GM23248 (cell line): ENCODE measurements at places on chromosomes 6 and 20. TPM values are rescaled to one million over a fixed set of nuclear protein-coding genes. Genes with fewer than 3 reads are reported as not detected.

Gene PHACTR1
- 0.25 and 3.2 TPM in 2 replicates for total RNA-seq

Gene MLIP
- not detected in 2 replicates for total RNA-seq

Gene SIRPA
- total RNA-seq, result 73.5 and 93.3 TPM in 2 replicates

Gene GGTLC1
- total RNA-seq, result not detected in 2 replicates

Gene DEF6
- 2.6 and 4.9 TPM in 2 replicates for total RNA-seq

Gene TSBP1
- not detected in 2 replicates for total RNA-seq

Gene MRPS18B
- total RNA-seq, result 33.5 and 41.4 TPM in 2 replicates

DNA sequence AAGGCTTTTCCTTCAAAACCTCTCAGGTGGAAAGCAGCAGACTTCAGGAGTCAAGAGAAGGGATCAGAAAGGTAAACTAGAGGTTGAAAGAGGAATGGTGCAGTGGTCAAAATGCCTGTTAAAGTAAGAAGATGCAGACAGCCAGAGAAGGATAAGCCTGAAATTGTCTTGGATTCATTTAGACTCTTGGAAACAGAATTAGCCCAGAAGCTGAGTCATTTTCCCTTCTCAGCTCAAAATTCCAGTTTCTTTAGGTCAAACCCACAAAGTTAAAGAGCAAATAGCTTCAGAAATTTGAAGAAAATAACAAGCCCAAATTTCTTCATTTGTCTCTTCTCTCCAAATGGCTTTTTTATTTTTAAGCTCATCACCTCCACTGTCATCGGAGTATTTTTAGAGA, 73.9 kb downstream of the DHX35 start:
- DNase-seq, result peak; percentile 63

GRCh38 chr20:2151858-2152281, 50.2 kb downstream of the STK35 start:
- peak; percentile 88 for DNase-seq

- DNase-seq, result peak; percentile 68
Measured at GRCh38 chr6:45724511-45724910, 291.1 kb downstream of the CLIC5 start.

DNA sequence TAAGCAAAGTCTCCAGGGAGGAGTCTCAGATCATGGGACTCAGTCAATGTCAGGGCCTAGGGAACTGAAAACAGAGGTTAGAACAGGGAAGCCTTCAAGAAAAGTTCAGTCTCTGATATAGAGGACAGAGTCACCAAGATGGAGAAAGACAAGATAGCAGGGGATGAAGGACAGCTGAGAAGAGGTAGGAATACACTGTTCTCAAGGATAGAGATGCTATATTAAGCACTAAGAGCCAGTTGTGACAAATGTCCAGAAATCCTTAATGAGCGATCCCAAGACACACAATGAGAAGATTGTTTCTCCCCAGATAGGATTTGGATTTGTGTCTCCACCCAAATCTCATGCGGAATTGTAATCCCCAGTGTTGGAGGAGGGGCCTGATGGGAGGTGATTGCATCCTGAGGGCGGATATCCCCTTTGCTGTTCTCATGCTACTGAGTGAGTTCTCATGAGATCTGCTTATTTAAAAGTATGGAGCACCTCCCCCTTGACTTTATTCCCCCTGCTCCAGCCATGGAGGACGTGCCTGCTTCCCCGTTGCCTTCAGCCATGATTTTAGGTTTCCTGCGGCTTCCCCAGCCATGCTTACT, 168.2 kb downstream of the AKAP7 start:
- no peak for DNase-seq

- DNase-seq, result no peak
Measured at GRCh38 chr6:13417431-13417830, 70.0 kb downstream of the GFOD1 start.

DNA sequence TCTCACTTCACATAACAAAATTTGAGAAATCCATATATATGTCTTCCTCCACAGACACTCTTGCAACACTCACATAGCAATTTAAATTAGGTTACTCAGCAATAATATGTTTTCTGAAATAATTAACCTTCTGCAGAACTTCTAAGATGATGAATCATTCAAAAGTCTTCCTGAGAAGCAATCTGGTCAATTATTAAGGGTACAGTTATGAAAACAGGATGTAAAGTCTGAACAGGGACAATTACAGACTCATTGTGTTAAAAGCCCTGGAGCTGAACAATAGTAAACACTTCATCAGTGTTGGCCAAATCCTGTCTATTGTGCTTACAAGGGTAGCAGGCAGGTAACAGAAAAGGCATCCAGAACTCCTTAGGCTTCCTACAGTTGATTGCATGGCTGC, 75.4 kb downstream of the FILIP1 start:
- DNase-seq, result peak; percentile 58

- DNase-seq, result peak; percentile 22
Measured at GRCh38 chr6:163412341-163412740, 2.2 kb upstream of the QKI start.

DNA sequence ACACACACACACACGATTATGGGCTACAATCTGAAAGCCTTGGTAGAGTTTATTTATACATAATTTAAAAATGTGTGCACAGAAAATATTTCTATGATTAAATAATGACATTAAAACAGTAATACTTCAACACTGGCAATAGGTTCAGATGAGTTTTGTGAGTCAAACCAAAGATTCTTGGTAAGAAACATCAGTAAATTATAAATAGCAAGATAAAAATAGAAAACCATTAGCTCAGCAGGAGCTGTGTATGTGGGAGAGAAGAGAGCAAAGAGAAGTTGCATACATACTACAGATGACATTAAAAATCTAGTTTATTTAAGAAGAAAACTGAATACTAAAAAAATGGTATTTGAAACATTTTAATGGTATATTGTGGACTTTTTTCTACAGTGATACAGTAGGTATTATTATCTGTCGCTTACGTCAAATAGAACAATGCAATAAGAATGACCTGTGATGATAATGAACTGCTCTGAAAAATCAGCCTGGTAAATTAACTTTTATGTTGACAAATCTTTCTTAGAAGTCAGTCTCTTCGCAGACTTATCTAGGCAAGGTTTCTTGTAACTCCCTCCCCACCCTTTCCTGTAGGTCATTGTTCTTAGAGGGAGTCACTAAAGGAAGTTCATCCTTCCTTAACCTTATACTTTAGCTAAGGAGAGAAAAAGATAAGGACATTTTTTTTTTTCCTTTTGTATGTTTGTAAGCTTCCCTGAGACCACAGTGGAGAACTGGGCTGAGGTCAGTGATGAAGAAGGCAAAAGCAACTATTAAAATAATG, 149.3 kb downstream of the GJA1 start:
- DNase-seq, result peak; percentile 72

GRCh38 chr20:45890077-45890984, 677 bp downstream of the NEURL2 start:
- DNase-seq, result peak; percentile 83

DNA sequence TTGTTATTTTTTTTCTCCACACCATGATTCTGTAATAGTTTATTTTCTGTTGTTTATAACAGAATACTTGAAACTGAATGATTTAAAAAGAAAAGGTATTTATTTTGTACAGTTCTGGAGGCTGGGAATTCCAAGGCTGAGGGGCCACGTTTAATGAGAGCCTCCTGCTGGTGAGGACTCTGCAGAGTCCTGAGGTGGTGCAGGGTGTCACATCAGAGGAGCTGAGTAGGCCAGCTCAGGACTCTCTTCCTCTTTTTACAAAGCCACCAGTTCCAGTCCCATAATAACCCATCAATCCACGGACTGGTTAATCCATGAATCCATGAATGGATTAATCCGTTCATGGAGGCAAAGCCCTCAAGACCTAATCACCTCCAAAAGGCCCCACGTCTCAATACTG, 71.6 kb downstream of the TFAP2A start:
- DNase-seq, result no peak

GRCh38 chr6:163419413-163420288, 5.1 kb downstream of the QKI start:
- peak; percentile 70 for DNase-seq

DNA sequence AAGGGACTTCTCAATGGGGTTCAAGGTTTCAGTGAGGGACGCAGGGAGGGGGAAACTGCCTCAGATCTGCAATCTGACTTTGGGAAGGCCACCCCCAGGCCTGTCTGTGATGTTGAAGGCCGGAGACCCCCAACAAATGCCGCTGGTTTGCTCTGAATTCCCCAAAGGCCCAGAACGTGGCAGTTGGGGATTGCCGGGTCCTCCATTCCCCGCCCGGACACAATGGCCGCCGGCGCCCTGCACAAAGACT, 326 bp upstream of the BCL2L1 start:
- DNase-seq, result peak; percentile 70

DNA sequence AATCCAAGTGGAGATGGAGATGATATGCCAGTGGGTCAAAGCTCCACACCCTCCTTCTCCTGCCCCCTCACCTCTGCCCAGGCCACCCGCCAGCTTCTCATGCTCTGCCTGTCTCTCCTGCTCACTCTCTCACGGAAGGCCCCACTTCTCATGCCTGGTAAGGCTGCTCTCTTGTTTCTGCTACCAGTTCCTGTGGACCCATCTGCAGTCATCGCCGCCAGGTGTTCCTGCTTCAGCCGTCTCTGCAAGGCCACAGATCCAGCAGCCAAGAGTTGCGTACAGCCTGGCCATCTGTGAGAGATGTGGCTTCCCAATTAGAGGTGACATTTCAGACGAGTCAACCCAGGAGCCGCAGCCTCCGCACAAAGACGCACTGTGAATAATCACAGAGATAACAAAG, 40.8 kb upstream of the NXT1 start:
- no peak for DNase-seq

GRCh38 chr6:147709396-147710272, 201.1 kb downstream of the SAMD5 start:
- DNase-seq, result no peak

DNA sequence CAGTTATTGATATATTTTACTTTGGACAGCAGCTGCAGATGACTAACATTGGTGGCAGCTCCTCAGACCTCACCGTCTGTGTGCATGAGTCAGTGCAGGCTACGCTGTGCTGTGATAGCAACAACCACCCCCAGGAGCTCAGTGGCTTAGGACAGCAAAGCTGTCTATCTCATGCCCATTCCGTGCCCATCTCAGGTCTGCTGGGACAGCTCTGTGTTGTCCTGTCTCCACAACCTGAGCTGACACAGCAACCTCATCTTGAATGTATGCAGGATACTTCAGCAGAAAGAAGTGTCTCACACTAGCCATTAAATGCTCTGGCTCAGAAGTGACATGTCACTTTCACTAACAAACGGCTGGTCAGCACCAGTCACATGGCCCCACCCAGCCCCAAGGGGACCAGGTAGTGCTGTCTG, 47.7 kb downstream of the BANF2 start:
- DNase-seq, result peak; percentile 96

- peak; percentile 30 for DNase-seq
Measured at GRCh38 chr20:14521016-14521415, 183.6 kb upstream of the FLRT3 start.

- DNase-seq, result no peak
Measured at GRCh38 chr20:12874933-12875332, 133.8 kb upstream of the SPTLC3 start.

GRCh38 chr20:10505827-10506226, 70.7 kb downstream of the SLX4IP start:
- DNase-seq, result no peak

DNA sequence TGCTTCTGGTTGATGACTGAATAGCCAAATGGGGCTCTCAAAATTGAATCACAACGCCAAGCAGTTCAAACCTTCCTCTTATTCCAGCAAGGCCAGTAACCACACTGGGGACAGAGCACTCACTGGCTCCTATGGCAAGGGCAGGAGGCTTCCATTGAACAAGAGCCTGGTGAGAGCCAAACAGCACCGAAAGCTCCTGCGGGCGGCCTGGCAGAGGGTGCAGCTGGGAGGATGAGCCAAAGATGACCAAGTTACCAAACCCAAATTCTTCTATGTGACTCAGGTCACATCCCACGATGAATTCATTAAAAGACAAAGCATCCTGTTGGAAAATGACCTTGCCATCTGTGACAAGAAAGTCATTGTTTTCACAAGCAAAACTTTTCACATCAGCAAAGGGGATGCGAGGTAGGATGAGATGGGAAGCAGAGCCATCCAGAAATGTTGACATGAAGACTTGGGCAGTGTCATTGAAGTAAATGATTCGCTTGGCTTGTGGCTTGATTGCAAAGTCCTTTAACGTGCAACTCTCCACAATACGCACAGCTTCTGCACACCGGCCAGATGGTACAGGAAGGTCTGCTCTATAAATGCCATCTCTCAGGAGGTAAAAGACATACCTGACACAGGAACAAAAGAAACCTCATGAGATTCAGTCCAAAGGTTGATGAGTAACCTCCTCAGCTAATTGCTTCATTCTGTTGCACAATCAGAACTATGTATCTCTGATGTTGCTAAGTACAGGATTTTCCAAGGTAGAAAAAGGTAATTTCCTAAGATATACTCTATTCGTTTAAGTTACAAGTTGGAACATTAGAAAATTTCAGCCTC, 36.3 kb downstream of the ROS1 start:
- peak; percentile 56 for DNase-seq

GRCh38 chr6:149132336-149132735, 185.2 kb upstream of the TAB2 start:
- no peak for DNase-seq

GRCh38 chr6:106794129-106794528, 164.8 kb downstream of the QRSL1 start:
- DNase-seq, result no peak
